ENCODE measurements at places on chromosomes 16 and 17. TPM values are rescaled to one million over a fixed set of nuclear protein-coding genes. Genes with fewer than 3 reads are reported as not detected.

MYLK3 gene
- 0.54 TPM for total RNA-seq

DNA sequence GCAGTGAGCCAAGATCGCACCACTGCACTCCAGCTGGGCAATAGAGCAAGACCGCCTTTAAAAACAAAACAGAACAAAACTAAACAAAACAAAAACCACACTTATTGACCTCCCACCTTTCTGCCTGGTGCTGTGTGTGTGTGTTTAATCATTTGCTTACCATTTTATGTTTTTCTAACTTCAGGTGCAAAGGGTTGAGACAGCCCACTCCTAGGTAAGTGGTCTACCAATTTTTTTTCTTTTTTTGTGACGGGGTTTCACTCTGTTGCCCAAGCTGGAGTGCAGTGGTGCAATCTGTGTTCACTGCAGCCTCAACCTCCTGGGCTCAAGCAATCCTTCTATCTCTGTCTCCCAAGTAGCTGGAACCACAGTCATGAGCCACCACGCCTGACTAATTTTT is 65.8 kb downstream of the SALL1 start:
- no peak for DNase-seq

- no peak for DNase-seq
These were observed 23.5 kb downstream of the CACNA1H start for GRCh38 chr16:1176280-1176897.

GRCh38 chr16:86519649-86520316 is 9.5 kb downstream of the FOXF1 start:
- peak; percentile 31 for DNase-seq

SHCBP1 gene
- 39.5 TPM for total RNA-seq

DNA sequence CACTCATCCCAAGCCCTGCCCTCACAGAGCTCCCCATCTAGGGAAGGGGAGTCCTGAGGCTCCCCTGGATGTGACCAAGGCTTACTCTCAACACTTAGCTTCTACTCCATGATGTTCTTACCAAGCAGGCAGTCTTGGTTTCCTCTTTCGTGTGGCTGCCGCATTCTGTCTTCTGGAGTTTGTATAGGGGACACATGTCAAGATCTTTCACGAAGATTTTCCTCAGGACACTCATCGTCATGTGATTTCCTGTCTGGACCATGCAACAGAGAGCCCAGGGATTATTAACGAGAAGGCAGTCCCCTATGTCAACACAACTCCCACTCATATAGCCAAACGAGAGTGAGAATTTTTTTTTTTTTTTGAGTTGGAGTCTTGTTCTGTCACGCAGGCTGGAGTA is 10.4 kb downstream of the PRSS54 start:
- no peak for DNase-seq

COL1A1 gene
- total RNA-seq: 0.72 TPM

GRCh38 chr16:5863071-5863606 is 765.5 kb upstream of the EEF2KMT start:
- no peak for DNase-seq

- no peak for DNase-seq
These were observed 143.2 kb upstream of the TNRC6C start for GRCh38 chr17:77815127-77815905.

DNA sequence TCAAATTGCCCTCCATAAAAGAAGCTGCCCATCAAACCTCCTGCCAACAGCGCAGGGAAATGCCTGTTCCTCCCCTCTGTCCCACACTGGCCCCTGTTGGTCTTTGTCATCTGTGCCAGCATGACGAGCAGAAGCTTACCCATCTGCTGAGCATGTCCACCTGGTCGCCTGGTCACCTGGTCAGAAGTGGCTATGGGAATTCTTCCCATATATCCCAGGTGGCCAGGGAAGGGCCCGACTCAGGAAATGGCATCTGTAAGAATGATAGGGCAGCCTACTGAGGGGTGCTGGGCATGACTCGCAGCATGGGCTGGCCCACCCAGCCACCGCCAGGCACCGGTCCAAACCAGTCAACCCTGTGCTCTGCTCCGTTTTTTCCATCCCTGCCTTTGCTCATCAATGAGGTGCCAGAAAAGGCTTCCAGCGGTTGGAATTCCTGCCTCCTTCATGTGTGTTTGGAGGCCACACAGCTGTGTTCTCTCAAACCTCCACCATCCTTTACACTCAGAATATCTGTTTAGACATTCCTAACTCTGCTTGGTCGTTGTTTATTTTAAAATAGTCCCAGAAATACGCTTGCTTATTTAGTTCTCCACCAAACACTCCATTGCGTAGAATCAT is 145.2 kb downstream of the CLEC16A start:
- DNase-seq: no peak

DNA sequence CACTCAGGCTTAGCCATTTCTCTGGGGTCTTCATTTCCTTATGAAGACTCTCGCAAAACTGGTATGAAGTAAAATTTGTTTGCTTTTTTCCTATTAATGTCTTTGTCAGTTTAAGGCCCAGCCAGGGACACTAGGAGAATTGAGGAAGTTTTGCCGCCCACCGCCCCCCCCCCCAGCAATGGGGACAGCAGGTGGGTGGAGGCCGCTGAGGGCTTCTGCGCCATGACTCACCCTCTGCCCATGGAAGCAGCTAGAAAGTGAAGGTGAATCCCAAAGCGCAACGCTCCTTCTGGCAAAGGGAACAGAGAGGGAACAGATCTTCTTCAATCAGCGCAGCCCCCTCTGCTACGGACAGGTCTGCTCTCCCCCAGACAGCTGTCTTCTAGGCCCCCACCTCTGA is 49.7 kb downstream of the MARF1 start:
- DNase-seq: no peak

MTSS2 gene
- total RNA-seq: 9.2 TPM

- no peak for DNase-seq
These were observed 43.3 kb upstream of the GINS3 start for GRCh38 chr16:58348986-58349385.

DNA sequence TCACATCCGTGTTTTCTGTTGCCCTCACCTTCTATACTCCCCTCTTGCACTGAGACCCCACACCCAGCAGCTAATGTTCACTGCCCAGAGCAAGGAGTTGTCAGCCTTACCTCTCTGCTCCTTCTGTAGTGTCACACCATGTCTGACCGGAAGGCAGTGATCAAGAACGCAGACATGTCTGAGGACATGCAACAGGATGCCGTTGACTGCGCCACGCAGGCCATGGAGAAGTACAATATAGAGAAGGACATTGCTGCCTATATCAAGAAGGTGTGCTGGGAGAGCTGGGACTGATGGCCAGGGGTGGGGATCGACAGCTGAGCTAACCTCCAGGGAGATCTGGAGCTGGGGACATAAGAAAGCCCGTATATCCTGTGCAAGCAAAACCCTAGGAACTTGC is 3.7 kb downstream of the DYNLL2 start:
- DNase-seq: no peak

PIRT gene
- not detected for total RNA-seq

GRCh38 chr16:6645768-6646568 is 686.7 kb upstream of the RBFOX1 start:
- no peak for DNase-seq

DNA sequence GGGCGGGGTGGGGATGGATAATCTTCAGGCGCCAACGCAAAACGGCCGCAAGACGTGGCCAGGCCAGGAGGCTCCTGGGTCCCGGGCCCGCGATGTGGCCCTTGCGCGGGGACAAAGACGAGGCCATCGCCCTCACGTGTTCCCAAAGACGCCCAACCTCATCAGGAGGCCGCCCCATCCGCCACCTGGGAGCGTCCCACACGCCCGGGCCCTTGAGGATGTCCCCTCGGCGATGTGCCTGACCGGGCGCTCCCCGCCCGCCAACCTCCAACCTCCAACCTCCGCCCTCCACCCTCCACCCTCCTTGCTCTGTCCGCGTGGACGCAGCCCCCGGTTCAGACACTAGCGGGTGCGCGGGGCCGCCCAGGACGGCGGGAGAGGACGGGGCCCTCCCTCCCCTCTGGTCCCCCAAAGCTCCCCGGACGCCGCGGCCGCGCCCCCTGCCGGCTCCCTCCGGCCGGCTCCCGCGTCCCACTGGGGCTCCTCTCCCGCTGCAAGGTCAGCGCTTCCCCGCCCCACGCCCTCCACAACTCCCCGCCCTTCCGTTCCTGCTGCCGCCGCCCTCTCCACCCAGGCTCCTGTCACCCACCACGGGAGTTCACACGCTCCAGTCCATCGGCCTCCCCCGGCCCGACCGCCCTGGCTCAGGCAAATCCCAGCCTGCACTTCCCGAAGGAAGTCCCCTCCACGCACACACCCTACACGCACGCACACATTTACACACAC is 250.8 kb upstream of the RPL38 start:
- DNase-seq: peak; percentile 62

- no peak for DNase-seq
These were observed 1.8 kb upstream of the CBFA2T3 start for GRCh38 chr16:88978608-88979346.

KRTAP4-3 gene
- not detected for total RNA-seq

DNA sequence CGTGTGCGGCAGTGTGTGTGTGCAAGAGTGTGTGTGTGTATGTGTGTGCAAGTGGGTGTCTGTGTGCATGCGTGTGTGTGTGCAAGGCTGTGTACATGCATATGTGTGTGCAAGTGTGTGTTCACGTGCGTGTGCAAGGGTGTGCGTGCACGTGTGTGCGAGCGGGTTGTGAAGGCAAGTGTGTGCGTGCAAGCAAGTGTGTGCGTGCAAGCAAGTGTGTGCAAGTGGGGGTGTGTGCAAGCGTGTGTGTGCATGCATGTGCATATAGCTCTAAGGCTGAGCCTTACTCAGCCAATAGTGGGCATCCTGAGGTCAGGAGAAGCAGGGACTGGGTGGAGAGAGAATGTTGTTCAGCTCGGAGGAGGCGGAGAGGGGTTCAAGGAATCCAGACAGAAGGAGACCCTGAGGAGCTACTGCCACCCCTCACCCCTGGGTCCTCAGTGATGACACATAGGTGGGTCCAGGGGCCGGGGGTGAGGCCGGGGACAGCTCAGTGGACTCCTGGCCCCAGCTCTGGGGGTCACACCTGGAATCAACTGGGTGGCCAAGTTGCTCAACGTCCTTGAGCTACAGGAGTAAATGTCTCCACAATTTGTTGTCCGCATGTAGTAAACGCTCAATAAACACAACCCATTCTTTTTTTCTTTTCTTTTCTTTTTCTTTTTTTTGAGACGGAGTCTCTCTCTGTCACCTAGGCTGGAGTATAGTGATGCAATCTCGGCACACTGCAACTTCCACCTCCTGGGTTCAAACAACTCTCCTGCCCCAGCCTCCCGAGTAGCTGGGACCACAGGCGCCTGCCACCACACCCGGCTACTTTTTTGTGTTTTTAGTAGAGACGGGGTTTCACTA is 1.8 kb downstream of the PRR29 start:
- no peak for DNase-seq

GRCh38 chr16:84850714-84851113 is 30.9 kb downstream of the CRISPLD2 start:
- no peak for DNase-seq

CLEC18B gene
- total RNA-seq: 0.39 TPM

NPIPB9 gene
- 1.6 TPM for total RNA-seq

KRTAP9-4 gene
- not detected for total RNA-seq

AATK gene
- 0.21 TPM for total RNA-seq

GRCh38 chr16:11708421-11708820 is 34.2 kb downstream of the TXNDC11 start:
- no peak for DNase-seq
